ENCODE measurements at places on chromosomes 1 and 21. TPM values are rescaled to one million over a fixed set of nuclear protein-coding genes. Genes with fewer than 3 reads are reported as not detected.

SLC9C2 gene
- not detected for polyA plus RNA-seq

PROX1 gene
- polyA plus RNA-seq = not detected

TSPEAR gene
- not detected for polyA plus RNA-seq

DNA sequence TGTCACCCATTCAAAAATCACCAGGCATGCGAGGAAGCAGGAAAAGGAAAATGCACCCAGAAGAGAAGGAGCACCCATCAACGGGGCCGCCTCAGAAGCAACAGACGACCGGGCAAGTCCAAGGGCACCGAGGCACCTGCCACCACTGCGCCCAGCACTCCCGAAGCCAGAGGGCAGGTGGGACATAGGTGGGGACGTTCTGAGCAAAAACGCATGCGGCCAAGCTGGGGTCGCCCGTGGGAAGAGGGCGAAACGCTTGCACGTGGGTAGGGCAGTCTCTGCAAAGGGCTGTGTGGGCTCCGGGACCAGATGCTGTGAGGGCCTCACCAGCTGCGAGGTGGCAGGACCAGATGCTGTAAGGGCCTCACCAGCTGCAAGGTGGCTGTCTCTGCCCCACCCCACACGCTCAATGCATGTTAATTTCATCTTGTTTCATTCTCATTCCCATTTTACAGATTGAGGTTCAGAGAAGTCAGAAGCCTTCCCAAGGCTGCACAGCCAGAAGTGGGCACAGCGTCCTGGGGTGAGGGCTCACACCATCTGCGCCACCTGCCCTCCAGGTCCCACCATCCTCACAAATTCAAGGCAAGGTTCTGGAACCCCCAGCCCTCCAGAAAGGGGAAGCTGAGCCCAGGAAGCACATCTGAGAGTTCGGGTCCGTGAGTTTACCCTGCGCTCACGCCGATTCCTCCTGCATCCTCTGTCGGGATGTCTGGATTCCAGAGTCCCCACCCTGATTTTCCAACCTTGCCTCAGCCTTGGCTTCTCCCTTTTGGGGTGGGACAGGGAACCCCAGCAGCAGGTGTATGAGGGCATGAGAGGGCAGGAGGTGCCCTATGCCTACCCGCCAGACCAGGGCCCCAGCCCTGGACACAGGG is 8.2 kb upstream of the SAMD11 start:
- no peak for DNase-seq

- DNase-seq = no peak
Measured at GRCh38 chr1:110476028-110476765, 25.2 kb downstream of the PROK1 start.

- DNase-seq = no peak
Measured at GRCh38 chr1:29945426-29945825, 709.1 kb downstream of the PTPRU start.

- DNase-seq = no peak
Measured at GRCh38 chr1:235460770-235461169, 43.5 kb downstream of the B3GALNT2 start.

DNA sequence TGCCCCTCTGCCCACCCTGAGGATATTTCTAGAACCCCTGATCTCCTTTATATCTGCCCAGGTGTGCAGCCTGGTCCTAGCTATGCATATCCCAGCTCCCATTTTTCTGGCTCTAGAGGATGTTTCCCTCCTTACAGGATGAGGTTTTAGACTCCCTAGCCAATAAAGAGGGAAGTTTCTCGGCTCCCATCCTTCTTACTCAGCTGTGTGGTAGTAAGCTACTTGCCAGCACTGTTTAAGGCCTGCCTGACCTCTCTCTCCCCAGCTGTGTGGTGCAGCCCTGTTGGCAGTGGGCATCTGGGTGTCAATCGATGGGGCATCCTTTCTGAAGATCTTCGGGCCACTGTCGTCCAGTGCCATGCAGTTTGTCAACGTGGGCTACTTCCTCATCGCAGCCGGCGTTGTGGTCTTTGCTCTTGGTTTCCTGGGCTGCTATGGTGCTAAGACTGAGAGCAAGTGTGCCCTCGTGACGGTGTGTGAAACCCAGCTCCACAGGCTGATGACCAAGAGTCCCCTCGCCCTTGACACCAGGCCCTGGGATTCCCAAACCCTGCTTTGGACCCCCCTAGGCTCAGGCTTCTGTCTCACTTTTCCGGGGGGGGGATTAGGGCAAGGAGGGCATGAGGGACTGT is 7.8 kb upstream of the P3R3URF start:
- DNase-seq = no peak

DNA sequence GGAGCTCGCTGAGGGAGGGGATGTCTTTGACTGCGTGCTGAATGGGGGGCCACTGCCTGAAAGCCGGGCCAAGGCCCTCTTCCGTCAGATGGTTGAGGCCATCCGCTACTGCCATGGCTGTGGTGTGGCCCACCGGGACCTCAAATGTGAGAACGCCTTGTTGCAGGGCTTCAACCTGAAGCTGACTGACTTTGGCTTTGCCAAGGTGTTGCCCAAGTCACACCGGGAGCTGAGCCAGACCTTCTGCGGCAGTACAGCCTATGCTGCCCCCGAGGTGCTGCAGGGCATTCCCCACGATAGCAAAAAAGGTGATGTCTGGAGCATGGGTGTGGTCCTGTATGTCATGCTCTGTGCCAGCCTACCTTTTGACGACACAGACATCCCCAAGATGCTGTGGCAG is 1.4 kb downstream of the TSSK3 start:
- no peak for DNase-seq

DNA sequence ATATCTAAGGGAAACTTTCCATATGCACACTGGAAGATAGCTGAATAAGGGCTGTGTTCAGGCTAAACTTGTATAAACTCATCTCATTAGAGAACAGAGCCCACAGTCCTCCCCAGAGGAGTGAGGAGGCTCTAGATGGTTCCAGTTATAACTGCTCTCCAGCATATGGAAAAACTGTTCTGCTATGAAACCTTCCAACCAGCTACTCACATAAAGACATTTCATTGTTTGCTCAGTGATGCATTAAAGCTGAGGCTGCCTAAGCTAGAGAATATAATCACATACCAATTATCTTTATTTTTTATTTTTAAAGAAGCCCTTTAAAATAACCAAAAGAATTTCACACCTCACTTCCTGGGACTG is 13.3 kb downstream of the AHCYL1 start:
- no peak for DNase-seq

DNA sequence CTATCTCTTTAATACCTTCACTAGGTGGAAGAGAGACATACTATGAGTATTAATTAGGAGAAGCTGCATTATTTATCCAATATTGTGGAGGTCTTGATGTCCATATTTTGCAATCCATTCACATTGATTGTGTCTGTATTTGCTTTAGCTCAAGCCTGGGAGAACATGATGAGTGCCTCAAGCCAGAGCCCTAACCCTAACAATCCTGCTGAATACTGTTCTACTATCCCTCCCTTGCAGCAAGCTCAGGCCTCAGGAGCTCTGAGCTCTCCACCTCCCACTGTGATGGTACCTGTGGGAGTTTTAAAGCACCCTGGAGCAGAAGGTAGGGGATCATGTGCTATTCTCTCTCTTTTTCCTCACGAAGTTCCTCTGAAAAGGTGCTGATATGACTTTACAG is 99.5 kb downstream of the CC2D1B start:
- no peak for DNase-seq

DNA sequence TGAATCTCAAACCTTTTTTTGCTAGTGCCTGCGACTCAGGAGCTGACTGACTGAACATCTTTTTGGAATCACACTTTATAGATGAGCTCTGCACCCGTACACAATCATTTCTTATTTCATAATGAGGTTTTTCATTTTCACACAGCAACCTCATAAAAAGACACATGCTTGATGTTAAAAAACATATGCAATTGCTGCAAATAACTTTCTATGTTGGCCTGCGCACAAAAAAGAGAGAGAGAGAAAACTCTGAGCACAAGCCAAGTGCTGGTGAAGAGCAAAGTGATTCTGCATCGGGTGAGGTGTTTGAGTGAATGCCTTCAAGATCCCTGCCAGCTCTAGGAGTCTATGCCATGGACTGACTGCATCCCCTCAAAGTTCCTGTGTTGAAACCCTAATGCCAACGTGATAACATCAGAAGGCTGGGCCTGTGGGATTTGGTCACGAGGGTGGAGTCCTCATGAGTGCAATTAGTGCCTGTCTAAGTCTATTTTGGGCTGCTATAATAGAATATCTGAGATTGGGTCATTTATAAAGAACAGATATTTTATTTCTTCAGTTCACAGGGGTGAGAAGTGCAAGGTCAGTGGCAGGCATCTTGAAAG is 36.6 kb downstream of the C1orf87 start:
- no peak for DNase-seq

GRCh38 chr1:172375211-172375631 is 45.3 kb upstream of the C1orf105 start:
- no peak for DNase-seq

DNA sequence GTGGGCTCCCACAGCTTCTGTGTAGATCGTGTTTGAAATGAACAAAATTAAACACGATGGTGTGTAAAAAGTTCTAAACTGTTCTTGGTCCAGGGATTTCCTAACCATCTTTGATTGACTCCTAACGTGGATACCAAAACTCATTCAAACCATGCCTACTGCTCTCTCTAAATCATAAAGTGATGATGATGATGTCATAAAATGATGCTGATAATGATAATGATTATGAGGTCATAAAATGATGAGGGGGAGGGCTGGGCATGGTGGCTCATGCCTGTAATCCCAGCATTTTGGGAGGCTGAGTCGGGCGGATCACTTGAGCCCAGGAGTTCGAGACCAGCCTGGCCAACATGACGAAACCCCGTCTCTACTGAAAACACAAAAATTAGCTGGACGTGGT is 133.3 kb upstream of the COA6 start:
- no peak for DNase-seq

DNA sequence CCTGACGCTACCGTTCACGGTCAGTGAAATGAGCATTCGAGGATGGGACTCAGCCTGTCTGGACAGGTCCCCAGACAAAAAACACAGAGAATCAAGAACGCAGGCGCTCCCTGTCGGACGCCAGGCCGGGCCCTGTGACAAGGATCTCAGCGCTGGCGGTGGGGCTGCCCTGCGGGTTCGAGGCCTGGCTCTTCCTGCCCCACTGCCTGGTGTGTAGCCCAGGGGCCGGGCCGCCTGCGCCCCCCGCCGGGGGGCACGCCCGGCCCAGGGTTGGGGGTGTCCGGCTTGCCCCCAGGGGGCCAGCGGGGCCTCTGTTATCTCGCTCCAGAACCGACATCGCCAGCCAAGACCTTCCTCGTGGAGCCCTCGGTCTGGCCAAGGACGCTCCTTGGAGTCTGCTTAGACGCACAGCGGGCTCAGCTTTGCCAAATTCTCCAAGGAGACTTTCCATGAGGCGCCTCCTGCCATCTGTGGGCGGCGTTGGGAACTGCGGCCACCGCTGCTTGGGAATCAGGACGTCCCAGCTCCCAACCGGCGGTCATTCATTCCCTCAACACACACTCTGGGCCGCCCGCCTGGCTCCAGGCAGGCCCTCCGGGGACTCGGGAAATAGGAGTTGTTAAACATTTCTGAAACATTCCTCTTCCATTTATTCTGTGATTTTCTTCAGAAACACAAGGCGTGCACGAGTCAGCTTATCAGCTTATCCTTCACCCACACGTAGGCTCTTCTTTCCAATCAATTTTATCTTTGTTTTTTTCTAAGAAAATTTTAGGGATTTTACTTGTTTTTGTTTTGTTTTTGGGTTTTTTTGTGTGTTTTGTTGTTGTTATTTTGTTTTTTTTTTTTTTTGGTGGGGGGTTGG is 11.3 kb upstream of the RIPK4 start:
- DNase-seq = no peak

All from naive B cell (primary cell).